ENCODE measurements at places on chromosomes 2 and 18.

DNA sequence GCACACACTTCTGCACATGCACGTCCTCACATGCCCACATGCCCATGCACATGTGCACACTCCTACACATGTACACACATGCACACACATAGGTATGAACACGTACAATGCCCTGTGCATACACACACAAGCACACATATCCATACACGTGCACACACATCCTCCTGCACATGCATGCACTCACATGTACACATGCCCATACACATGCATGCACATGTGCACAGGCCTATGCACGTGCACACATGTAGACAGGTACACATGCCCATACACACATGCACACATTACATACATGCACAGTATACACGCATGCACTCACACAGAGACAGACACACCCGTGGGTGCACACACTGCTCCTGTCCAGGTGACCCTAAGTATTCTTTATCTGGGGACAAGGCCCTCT is 34.3 kb downstream of the GPC1 start:
- DNase-seq = no peak

GRCh38 chr2:144518748-144519596 is 947 bp downstream of the ZEB2 start:
- DNase-seq = no peak

- no peak for DNase-seq
Observed at GRCh38 chr2:233161730-233162129, 89.7 kb upstream of the ATG16L1 start.

DNA sequence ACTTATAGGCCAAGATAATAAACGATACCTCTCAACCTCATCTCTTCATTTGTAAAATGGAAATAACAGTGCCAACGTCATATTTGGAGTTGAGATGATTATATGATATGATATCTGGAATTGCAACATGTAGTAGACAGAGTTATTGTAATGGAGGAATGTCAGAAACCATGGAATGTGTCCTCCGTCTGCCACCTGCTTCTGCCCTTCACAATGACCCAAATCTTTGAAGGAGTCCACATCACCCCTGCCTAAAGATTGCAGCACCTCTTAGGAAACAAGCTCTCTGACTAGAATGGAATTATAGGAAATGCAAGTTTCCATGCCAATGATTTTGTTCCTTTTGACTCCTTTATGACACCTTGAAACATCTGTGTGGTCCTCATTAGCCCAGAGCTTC is 14.9 kb downstream of the NR4A2 start:
- DNase-seq = no peak

DNA sequence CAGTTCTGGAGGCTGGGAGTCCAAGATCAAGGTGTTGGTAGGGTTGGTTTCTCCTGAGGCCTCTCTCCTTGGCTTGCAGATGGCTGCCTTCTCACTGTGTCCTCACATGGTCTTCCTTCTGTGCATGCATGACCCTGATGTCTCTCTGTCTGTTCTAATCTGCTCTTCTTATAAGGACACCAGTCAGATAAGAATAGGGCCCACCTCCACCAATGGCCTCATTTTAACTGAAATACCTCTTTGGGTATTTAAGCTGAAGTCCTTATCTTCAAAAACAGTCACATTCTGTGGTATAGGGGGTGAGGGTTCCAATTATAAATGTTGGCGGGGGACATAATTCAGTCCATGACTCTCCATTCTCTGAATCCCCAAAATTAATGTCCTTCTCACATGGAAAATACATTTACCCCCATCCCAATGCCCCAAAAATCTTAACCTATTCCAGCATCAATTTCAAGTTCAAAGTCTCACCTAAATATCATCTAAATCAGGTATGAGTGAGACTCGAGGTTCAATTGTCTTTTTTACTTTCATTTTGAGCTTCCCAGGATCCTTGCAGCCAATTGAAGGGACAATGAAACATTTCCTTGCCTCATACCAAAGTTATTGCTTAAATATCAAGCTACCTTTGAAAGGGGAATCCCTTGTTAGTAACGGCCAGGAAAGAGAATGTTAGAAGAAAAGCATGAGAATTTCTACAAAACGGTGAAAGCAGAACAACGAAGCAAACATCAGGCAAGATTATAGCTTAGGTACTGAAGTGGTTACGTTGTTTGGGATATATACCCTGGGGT is 20.6 kb upstream of the CNOT11 start:
- DNase-seq = no peak

GRCh38 chr18:28961669-28962228 is 784.8 kb upstream of the CDH2 start:
- peak; percentile 35 for DNase-seq

- DNase-seq = no peak
Observed at GRCh38 chr2:25483607-25484266, 142.0 kb upstream of the DNMT3A start.

All from NCI-H748 treated with DMSO at 0.1 percent for 48 hours (cell line).